ENCODE measurements at places on chromosomes 11 and 22.

- DNase-seq = peak; percentile 57
Measured at GRCh38 chr11:5626196-5626595, 1.4 kb downstream of the TRIM34 start.

GRCh38 chr11:120658071-120658423, 146.5 kb downstream of the GRIK4 start:
- DNase-seq = no peak

GRCh38 chr11:102260241-102260640, 57.0 kb upstream of the BIRC3 start:
- DNase-seq = no peak

DNA sequence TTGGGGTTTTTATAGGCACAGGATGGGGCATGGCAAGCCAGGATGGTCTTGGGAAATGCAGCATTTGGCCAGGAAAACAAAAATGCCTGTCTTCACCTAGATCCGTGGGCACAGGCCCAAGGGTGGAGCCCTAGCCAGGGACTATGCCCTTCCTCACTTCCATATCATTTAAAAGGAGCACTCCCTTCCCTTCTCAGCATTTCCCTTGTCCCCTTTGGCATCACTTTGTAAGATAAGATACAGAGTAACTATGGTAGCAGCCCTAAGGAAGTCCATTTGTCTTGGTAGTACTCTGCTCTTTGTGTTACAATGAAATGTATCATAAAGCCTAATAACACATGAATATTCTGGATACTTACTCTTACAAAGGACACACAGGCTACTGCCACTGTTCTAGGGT, 1092.6 kb upstream of the TENM4 start:
- no peak for DNase-seq

- DNase-seq = no peak
Measured at GRCh38 chr11:76845069-76845468, 15.6 kb upstream of the ACER3 start.

DNA sequence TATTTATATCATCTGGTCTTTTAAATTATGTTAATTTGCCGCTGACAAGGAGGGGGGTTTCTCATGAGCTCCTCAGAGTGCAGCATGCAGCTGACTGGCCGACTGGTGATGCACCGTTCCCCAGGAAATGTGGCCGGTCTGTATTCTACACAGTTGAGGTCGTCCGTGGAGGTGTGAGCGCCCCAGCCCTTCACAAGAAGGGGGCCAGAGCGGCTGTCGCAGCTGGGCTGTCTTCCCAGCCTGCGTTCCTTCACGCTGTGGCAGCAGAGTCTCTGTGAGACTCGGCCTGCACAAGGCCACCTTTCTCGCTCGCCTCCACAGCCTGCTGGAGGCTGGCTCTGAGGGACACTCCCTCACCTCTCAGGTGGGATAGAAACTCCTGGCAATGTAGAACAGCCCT, 43.2 kb downstream of the AP2A2 start:
- no peak for DNase-seq

DNA sequence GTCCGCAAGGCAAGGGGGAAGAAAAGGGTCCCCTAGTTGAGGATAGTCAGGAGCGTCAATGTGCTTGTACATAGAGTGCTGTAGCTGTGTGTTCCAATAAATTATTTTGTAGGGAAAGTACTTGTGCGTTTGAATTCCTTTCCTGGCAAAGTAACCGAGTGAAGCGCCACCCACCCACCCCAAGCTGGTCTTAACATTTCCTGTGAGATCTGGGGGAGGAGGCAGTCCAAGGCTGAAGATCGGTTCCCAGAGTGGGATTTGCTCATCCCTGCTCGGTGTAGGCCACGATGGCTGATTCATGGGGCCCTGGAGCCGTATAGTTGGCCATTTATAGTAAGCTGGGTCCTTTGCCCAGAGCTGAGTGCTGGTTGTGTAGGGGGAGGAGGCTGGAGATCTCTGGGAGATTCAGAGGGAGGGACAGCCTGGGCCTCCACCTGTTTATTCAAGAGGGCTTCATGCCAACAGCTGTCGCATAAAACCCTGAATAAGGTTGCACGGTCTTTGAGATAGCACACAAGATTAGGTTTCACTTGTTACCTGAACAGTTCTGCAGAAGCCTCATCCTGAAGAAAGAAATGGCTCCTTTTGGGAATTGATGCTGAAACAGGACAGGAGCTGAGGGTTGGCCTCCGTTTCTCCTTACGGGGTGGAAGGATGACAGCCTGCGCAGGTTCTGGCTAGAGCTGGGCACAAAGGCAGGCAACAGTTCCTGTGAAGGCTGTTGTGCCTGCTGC, 2.4 kb downstream of the ATF4 start:
- DNase-seq = peak; percentile 70
